Lower leg skin (tissue), 4 donors: ENCODE measurements at places on chromosomes 3 and 15. TPM values are rescaled to one million over a fixed set of nuclear protein-coding genes. Genes with fewer than 3 reads are reported as not detected.

Gene COL6A5
- total RNA-seq = not detected

Gene COL8A1
- total RNA-seq = 11.5 TPM

Gene RGMA
- total RNA-seq = 18.3 TPM

DNA sequence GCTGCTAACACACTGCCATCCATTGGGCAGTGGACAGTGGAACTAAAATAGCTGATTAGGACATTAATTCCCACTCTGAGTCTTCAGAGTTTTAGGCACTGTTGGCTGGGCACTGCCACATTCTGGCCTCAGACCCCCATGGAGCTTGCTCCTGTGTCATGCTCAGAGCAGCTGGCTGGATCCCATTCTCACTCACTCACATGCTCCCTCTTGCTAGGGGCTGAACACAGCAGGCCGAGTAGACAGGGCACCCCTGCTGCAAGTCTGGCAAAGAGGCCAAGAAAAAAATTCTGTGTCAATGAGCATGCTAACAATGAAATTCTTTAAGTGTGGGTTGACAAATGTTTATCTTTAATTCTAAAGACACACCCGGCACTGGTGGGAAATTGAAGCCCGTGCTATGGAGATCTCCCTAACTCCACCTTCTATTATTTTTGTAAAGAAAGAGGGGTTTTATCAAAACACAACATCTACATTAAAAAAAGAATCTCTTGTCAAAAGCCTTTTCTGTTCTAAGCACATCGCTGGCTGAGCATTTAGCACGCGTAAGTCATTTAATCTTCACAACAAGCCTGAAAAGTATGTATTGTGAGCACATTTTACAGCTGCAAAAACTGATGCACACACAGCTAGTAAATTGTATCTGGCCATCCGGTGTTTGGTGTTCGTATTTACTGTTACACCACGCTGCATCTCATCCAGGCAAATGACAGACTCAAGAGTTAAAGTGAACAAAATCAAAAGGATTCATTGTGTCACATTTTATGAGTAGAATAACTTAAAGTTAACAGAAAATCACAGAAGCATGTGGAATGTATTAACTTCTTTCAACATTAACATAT is 362.1 kb downstream of the PLOD2 start:
- DNase-seq = no peak

- DNase-seq = no peak
Measured at GRCh38 chr3:185361920-185362319, 1.0 kb upstream of the MAP3K13 start.

- DNase-seq = no peak
Measured at GRCh38 chr15:61681676-61682075, 378.6 kb downstream of the VPS13C start.

- DNase-seq = no peak
Measured at GRCh38 chr3:126053949-126054569, 29.9 kb downstream of the SLC41A3 start.

DNA sequence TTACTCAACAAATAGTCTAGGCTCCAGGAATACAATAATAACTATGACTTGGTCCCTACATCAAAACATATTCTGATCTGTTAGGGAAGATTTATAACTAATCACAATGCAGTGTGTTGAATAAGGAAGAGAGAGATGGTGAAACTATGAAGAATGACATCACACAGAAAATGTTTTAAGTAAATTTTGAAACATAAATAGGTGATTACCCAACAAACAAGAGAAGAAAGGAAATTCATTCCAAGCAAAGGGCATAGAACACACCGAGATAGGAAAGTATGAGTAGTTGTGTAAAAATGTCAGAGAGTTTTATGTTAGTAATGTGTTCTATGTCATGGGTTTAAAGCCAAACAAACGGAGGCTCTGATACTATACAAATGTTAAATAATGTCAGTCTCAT is 13.4 kb downstream of the SEC62 start:
- DNase-seq = no peak

GRCh38 chr3:42498034-42498433 is 4.4 kb upstream of the VIPR1 start:
- DNase-seq = peak; percentile 49
